Activated T-helper 1 cell treated with anti-CD3 and anti-CD28 coated beads, Interleukin-2, amount 50 U/mL, for 16 hours (primary cell): ENCODE measurements at places on chromosomes 6 and 20.

DNA sequence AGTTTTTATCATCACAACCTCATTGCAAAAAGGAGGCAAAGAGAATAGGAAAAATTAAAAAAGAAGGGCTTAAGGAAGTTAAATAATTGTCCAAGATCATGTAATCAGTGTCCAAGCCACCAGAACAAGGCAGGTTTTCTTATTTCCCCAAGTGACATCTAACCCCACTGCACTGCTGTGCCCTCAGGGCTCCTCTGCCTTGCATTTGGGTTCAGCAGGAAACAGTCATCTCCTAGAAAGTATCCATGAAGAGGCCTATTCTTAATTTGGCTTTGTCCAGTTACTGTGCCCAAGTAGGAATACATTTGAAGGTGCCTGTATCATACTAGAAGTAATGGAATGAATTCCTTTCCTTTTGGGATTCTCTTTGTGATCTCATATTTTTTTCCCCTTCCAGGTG is 10.5 kb downstream of the TMEM14A start:
- no peak for DNase-seq

- DNase-seq, result no peak
These were observed 589.9 kb upstream of the SLC35B3 start for GRCh38 chr6:9025228-9025627.

- no peak for DNase-seq
These were observed 280.3 kb upstream of the SYNCRIP start for GRCh38 chr6:85923013-85923430.

- DNase-seq, result no peak
These were observed 18.2 kb upstream of the OCSTAMP start for GRCh38 chr20:46568570-46569129.
